ENCODE measurements at places on chromosomes 1 and 21.

DNA sequence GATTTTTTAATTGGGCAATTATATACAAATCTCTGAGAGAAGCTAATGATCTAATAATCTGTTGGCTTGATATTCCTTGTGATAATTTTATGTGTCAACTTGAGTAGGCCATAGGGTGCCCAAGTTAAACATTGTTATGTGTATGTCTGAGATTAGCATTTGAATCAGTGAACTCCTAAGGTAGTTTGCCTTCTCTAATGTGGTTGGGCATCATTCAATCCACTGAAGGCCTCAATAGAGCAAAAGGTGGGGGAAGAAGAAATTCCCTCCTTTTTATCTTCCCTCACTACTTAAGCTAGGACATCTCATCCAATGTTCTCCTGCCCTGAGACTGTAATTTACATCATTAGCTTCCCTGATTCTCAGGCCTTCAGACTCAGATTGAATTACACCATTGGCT is 394.5 kb downstream of the LMO4 start:
- no peak for DNase-seq

DNA sequence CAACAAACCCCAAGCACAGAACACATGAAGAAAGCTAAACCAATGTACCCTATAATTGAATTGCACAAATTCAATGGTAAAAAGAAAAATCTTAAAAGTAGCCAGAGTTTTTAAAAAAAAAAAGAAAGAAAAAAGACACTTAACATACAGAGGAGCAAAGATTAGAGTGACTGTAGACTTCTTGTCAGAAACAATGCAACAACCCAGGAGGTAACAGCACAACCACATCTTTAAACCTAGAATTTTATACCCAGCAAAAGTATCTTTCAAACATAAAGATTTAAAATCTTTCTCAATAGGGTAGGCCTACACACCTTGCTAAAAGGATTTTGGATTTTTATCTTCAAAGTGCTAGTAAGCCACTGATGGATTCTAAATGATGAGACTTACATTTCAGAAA is 64.4 kb downstream of the PHTF1 start:
- DNase-seq, result no peak

GRCh38 chr1:97190326-97190725 is 468.7 kb downstream of the PTBP2 start:
- no peak for DNase-seq

DNA sequence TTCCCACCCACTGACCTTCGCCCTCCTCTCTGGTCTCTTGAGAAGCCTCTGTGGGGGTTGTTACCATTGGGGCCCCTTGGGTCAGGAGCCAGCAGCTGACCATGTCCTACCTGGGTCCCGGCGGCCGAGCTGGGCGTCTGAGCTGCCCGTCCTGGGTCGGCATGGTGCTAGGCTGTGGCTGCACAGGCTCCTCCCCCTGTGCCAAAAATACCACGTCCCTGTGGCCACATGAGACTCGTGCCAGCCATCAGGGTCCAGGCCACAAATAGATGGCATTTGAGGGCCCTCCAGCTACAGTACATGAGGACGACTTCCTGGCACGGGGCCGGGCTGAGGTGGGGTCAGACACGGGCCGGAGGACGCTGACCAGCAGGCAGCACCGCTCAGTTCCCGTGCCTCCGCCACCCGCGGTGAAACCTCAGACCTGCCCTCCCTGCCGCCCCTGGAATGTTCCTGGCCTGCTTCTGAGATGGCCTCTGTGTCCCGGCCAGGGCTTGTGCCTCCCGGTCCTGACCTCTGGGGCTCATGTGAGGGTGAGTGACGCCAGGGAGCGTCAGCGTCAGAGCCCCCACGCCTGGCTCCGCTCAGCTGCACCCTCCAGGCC is at the start of gene PERM1:
TSS of gene PERM1 (minus strand) at position 139 of the 604 bp plus-strand sequence. CDS start 1,064 bp downstream, outside the sequence.
- DNase-seq, result no peak

DNA sequence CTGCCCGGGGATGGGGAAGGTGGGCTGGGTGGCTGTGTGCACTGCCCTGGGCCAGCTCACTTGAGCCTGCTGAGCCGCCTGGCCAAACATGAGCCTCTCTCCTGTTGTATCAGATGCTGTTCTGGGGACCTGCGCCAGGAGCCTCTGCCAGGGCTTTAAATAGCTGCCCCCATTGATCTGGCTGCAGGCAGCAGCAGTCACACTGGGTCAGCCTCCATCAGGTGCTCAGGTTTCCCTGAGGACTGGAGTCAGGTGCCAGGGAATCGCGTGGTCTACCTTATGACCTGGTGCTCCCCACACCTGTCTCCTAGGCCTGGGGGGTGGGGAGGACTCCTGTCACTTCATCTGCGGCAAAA is 700 bp upstream of the CCDC28B start:
- DNase-seq, result peak; percentile 70

DNA sequence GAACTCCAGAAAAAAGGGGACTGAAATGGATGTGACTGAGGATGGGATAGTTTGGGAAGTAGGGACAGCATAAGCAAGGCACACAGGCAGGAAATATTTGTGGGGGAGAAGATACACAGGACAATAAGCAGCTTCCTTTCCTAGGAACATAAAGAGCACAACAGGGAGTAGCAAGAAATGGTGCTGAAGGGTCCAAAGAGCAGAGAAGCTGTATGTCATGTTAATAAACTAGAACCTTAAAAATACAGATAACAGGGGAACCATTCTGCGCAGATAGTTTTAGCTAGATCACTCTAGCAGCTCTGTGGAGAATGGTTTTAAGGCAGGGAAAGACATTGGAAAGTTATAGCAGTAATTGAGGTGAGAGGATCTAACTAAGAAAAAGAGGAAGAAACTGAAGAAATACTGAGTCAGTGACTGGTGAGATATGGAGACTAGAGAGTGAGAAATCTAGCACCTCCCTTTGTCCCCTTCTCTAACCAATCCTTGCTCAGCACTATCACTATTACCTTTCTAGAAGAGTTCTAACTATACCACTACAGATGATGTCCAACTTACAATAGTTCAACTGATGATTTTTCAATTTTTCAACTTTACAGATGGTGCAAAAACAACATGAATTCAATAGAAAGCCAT is 95.0 kb downstream of the CDC42BPA start:
- DNase-seq, result no peak

GRCh38 chr1:74728736-74729135 is 4.1 kb downstream of the CRYZ start:
- no peak for DNase-seq

GRCh38 chr1:9101510-9102146 is 27.3 kb downstream of the GPR157 start:
- DNase-seq, result peak; percentile 39

DNA sequence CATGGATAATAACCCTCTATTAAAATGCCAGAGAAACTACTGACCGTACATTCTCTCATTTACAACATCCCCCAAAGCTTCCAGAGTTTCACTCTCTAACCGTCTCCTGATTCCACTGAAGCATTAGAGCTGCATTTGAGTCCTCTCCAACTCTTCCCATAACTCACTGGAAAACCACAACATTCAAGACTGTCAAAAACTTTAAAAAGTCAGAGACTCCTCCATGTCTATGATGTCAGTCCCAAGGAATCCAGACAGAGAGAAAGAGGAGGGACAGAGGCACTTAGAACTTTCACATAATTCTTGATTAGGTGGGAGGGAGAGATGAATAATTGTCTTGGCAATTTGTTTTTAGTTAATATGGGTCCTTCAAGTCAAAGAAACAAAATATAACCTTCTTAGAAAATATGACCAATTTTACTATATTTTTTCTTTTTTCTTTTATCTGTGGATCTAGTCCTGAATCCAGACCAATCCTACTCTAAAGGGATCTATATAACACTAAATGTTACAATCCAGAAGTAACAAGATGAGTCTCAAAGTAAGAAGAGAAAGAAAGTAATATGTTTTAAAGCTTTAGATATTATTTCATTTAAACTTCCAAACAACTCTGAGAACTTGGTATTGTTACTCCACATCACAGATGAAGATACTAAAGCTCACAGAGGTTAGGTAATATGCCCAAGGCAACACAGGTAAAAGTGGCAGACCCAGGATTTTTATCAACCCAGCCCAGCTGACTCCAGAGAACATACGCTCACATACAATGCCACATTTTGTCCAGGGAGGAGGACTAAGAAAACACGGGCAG is 23.8 kb downstream of the OTUD7B start:
- DNase-seq, result no peak

GRCh38 chr1:15231714-15232201 is 15.3 kb upstream of the FHAD1 start:
- no peak for DNase-seq

GRCh38 chr1:84615790-84616189 is 41.5 kb upstream of the CTBS start:
- DNase-seq, result no peak

GRCh38 chr1:109928591-109929111 is 18.0 kb downstream of the CSF1 start:
- no peak for DNase-seq

DNA sequence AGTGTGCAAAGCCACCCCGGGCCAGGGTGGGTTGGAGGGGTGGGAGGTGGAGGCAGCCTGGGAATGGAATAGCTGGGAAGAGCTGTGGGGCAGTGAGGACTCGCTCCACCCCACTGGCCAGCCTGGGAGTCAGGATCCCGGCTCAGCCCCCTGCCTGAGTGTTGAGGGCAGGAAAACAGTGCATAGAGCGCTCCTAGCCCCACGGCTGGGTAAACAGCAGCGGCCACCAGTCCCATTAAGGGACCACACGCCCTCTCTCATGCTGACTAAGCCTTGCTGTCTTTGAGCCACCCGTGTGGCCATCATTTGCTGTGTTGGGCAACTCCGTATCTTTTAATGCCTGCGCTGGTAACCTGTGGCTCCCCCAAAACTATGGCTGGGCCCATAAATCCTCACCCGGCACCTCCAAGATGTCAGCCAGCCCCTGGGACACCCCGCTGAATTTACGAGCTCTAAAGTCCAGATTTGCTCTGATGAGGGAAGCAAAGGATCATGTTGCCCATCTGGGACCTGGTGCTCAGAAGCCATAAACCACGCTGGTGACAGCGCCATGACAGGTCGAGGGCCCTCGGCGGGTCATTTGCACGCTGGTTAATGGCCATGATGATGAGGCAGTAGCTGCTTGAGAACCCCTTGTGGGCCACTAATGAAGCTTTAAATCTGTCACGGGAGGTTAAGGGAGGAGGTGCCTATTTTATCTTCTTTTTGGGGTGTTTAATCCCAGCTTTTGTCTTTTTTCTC is 34.9 kb downstream of the SYF2 start:
- peak; percentile 47 for DNase-seq

- no peak for DNase-seq
Observed at GRCh38 chr1:236835491-236835890, 40.4 kb downstream of the MTR start.

DNA sequence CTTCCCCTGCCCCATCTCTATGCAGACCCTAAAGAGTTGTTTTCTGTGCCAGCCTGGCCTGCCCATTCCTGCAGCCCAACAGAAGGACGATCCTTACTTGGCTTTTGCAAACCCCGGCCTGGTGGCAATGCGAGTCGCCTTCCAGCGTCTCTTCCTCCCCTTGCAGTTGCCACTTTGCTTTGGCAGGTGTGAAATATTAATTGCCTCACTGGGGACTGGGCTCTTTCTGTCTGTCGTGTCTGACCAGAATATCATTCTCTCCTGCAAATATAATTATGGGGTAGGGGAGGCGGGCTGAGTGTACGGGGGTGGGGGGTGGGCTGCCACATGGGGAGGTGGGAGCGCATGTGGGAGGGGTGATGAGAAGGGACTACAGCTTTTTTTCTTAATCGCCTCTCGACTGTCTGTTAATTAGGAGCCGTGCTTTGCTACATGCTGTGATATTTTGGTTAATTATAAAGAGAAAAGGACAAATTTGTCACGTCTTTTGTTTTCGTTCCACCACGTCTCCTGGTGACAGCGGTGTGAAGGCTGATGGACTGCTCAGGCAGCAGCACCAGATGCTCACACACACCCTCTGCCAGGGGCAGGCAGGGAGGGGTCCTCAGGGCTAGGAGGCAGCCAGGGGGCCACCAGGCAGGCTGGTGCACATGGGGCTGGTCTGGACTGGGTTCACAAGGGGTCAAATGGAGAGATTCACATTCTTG is 80.1 kb upstream of the CD34 start:
- DNase-seq, result no peak

- no peak for DNase-seq
Observed at GRCh38 chr1:107486349-107486748, 345.5 kb downstream of the NTNG1 start.

DNA sequence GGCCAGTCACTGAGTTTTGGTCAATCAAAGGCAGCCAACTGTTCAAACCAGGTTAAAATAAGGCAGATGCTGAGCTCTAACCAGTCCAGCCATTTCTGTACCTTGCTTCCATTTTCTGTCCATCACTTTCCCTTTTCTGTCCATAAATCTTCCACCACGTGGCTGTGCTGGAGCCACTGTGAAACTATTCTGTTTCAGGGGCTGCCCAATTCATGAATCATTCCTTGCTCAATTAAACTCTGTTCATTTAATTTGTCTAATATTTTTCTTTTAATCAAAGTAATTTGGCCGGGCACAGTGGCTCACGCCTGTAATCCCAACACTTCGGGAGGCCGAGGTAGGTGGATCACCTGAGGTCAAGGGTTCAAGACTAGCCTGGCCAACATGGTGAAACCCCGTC is 22.7 kb upstream of the LGALS8 start:
- no peak for DNase-seq

- DNase-seq, result no peak
Observed at GRCh38 chr1:53378061-53378460, 50.2 kb upstream of the LRP8 start.

DNA sequence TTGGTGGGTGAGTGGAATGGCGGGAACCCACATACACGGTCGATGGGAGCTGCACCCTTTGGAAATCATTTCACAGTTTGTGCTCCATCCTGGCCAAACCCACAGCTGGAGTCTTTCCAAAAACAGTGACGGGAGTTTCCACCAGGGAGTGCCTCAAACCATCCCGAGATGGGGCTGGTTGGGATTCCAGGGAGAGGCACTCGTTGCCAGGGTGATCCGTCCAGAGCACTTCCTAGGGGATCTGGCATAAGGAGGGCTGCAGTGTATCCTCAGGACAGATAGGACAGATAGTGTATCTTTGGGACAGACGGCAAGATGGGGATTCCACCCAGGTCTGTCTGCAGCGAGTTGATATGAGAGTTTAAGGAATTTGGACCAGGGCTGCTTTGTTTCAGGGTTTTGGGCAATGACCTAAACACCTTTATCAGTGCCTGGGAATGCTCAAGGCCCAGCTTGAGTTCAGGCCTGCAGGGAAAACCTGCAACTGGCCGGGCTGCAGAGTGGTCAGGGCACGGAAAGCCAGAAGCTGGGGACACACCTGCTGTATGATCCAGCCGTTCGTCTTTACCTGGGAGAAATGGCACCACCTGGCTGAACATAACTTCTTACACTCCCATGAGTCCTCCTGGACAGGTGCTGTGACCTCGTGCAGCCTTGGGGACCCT is 3.4 kb upstream of the POFUT2 start:
- DNase-seq, result no peak

DNA sequence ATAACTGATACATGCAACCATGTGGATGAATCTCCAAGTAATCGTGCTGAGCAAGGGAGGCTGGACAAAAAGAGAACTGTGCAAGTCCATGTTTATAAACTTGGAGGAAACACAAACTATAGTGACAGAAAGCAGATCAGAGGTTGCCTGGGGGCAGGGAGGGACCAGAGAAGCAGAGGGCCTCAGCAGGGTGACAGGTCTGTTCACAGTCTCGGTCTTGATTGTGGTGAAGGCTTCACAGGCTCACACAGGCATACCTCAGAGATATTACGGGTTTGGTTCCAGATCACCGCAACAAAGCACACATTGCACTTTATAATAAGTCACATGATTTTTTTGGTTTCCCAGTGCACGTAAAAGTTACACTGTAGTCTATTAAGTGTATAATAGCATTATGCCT is 28.5 kb downstream of the ACOT7 start:
- DNase-seq, result no peak
